ENCODE measurements at places on chromosomes 13 and 19. TPM values are rescaled to one million over a fixed set of nuclear protein-coding genes. Genes with fewer than 3 reads are reported as not detected.

DNA sequence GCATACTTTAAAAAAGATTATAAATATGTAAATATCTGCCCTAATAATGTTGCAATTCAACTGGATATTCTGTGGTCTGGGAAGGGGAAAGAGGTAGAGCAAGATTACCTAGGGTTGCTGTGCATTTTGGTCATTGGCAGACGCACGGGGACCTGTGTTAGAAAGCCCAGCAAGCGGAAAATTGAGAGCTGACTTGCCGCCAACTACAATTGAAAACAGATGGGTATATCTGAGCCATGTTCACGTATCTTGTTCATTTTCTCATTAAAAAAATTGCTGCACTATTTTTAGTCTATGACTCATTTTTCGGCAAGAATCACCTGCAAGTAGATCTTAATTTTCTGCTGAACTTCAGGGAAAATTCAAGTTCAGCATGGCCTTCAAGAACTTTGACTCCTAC, 308.5 kb upstream of the TMTC4 start:
- no peak for DNase-seq

DNA sequence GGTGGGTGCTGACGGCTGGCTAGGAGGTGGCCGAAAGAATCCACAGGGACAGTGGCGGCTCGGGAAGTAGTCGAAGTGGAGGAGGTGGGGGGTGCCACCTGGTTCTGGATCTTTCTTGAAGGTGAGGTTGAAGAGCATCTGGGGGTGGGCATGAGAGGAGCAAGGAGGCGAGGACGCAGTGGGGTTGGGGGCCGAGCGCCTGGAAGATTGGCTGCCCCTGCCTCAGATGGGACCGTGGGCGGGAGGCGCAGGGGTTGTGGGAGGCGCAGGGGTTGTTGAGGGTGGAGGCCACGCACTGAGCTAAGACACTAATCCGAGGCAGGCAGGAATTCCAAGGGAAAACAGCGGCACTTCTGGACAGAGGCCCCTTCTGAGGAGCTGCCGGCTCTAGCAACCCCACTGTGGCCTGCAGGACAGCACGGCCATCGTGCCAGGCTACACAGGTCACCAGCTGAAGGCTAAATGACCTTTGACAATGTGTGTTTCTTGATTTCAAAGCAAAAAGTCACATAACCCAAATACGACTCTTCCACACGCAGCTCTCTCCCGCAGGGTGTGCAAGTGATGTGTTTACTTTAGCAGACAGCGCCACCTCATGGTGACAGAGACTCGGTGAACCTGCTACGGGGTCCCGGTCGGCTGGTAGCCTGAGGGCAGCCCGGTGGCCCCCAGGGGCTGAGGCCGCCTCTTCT, 44.1 kb upstream of the RANBP3 start:
- DNase-seq = peak; percentile 85

NLRP9 gene
- not detected for polyA plus RNA-seq

HSD11B1L gene
- 4.2 TPM for polyA plus RNA-seq

GRCh38 chr13:40272776-40273139, 393.7 kb downstream of the FOXO1 start:
- no peak for DNase-seq

DNA sequence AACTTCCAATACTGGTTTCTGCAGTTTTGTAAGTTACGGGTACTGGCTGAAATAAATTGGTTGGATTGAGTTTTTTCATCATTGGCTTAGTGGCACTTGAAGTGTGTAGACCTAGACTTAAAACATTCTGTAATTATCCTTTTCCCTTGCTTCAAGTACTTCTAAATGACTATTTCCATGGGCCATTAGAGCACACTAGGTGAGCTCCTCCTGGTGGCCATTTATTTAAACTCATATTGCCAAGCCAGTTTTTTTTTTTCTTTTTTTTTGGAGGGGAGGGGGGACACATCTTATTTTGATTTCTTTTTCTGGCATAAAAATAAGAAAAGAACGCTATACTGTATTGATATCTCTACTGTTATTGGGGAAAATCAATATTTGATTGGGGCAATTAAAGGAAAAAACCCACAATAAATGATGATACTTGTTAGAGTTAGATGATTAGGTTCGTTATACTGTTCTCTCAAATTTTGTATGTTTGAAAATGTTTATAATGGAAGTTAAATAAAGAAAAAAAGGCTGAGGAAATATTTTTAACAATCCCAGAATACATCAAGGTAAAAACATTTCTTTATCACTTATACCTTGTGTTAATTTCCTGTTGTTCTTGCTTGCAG, 82.9 kb downstream of the PDS5B start:
- DNase-seq = no peak

GRCh38 chr19:39252458-39252857, 3.8 kb upstream of the IFNL4 start:
- no peak for DNase-seq

ZNF91 gene
- 17.7 TPM for polyA plus RNA-seq

Data from sigmoid colon (tissue), 7 donors.